Tibial artery (tissue), 4 donors: ENCODE measurements at places on chromosomes 11 and 22.

DNA sequence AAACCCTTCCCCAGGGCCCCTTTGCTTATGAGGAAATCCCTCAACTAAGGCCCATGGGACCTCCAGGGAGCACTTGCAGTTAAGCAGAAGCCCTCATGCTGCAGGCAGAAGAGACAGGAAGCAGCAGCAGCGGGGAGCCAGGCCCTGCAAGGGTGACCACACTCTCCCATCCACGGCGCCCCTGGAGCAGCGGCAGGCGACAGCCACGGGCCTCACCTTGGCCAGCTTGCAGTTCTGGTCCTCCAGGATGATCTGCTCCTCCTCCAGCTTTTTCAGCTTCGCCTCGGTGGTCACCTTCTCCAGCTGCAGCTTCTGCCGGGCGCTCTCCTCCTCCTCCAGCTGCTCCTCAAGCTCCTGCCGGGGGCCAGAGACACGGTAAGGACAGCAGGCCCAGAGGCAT is 47.0 kb downstream of the APOL1 start:
- DNase-seq = no peak

- no peak for DNase-seq
These were observed 123.6 kb upstream of the TIMP3 start for GRCh38 chr22:32677876-32678275.

DNA sequence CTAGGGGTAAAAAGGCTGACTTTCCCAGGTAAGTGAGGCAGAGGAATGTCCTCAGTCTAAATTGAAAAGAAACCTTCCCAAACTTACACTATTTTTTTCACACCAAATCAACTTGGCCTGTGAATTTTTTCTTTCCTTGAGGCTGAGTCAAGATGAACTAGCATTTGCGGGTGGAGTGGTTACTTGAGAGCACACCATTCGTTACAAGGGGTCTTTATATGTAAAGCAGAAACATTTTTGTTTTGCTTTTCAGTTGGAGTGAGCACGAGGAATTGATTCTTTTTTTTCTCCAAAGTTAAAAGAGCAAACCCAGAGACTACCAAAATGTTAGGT is 36.4 kb downstream of the MAML2 start:
- DNase-seq = no peak

- DNase-seq = no peak
These were observed 23.3 kb downstream of the ARL14EP start for GRCh38 chr11:30346068-30346688.

GRCh38 chr11:116605543-116606459 is 167.0 kb downstream of the BUD13 start:
- no peak for DNase-seq

DNA sequence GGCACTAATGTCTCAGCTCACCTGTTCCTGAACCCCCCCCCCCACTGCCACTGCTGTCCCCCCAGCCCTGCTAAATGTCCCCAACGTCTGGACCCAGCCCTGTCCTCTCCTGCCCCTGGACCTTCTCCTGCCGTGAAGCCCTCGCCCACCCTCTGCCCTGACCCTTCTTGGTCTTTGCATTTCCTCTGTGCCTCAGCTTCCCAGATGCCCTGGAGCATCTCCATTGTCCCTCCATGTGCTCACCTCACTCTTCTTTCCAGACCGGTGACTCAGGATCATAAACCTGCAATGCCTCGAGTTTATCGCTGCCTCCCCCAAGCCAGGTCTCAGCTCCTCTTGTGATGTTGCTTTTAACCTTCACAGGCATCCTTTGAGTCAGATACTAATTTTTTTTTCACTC is 416.4 kb downstream of the BRD1 start:
- DNase-seq = no peak

GRCh38 chr11:15931497-15931896 is 424.8 kb downstream of the SOX6 start:
- no peak for DNase-seq

DNA sequence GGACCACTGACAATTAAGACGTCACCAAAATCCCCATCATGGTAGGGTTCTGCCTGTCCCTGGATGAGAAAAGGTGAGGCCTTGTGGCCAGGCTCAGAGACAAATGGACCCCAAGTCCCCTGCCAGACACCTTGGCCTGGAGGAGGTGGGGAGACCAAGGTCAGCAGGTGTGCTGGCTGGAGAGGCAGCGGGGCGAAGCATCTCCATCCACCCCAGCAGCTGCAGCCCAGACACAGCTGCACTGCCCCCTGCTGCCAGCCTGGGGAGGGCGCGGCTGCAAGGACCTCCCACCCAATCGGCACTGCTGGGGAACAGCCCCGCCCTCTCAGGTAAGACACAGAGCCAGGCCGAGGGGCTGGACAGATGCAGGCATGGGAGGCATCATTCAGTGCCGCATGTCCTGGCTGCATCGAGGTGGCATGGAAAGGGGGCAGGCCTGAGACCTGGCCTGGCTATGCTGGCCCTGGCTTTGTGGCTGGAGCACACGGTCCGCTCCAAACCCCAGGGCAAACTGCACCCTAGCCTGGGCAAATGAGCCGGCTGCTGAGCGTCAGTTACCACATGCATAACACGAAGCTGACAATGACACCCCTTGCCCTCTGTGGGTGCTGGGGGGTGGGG is 12.2 kb upstream of the MFNG start:
- no peak for DNase-seq

GRCh38 chr11:103532133-103532788 is 423.0 kb downstream of the DYNC2H1 start:
- no peak for DNase-seq

GRCh38 chr11:14542324-14542723 is 22.1 kb upstream of the PSMA1 start:
- DNase-seq = no peak

- DNase-seq = no peak
These were observed 18.8 kb downstream of the CYP2D6 start for GRCh38 chr22:42111798-42112197.
